PC-3 (cell line): ENCODE measurements at places on chromosomes 7 and 10. TPM values are rescaled to one million over a fixed set of nuclear protein-coding genes. Genes with fewer than 3 reads are reported as not detected.

DNA sequence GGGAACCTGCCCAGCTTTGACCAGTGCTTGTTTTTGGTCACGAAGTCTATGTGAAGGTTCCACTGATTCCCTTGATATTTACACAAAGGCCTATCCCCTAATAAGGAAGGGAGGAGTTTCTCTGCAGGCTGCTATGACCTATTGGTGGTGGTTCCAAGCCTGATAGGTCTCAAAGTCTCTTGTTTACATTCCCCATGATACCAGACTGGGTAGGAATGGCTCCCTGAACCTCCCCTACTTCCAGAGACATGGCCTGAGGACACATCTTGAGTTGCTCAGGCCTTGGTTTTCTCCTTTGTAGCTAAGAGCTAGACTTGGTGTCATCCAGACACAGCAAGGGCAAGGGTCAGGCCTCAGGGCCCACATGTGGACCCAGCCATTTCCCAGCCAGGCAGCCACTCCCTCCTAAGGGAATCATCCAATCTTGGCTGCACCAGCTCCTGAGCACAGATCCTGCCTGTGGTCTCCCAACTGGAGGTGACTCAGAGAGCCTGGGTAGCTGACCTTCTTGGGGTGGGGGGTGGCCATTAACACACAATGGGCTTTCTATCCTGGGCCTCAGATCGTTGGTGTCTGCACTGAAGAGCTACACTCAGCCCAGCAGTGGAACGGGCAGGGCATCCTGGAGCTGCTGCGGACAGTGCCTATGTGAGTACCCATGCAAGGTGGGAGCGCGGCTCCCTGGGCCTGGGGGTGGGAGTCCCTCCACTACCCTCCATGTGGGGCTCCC lies 51.0 kb upstream of the TRIM8 start:
- peak; percentile 56 for DNase-seq

GRCh38 chr7:151386301-151387160 lies 23.3 kb downstream of the WDR86 start:
- DNase-seq = peak; percentile 20

DNA sequence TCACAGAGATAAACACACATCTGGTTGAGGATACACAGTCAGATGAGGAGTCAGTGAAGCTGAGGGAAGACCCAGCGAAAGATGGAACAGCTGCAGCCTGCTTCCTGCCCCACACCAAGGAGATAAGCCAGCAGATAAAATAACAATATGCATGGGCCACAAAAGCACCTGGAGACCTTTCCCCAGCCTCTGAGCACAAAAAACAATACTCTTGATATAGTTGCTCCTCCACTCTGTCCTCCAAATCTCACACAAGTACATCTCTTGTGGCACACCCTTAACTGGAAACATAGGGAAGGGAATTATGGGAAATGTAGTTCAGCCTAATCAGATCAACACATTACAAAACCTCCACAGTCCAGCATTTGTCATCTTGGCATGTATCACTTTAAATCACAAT lies 9.7 kb upstream of the FHIP2A start:
- DNase-seq = no peak

DNA sequence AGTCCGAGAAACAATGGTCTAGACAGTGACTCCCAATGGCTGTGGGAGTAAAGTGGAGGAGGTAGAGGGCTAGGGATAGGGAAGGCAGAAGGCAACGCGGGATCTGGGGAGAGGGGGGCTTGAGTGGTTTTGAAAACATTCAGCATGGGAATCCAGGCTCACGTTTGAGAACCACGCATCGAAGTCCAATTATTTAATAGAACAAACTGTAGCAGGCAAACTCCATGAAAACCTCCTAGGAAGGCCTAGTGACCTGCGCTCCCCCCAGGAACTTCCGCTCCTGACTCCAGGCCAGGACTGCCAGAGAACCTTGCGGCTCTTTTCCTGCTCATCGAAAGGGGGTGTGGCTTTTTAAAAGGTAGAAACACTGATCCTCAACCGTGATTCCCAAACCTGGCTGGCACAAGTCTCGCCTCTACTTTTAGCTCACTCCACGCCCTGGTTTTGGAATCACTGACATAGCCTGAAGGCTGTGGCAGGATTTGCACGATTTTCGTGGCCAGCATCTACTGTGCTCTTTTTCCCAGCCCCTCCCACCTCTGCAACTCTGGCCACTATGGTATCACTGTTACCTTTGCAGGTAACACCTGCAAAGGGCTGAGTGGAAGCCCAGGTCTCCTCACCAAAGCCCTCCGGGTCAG lies 43.4 kb downstream of the MYOF start:
- no peak for DNase-seq

GRCh38 chr7:41747961-41748360 lies 45.1 kb upstream of the INHBA start:
- DNase-seq = no peak

DNA sequence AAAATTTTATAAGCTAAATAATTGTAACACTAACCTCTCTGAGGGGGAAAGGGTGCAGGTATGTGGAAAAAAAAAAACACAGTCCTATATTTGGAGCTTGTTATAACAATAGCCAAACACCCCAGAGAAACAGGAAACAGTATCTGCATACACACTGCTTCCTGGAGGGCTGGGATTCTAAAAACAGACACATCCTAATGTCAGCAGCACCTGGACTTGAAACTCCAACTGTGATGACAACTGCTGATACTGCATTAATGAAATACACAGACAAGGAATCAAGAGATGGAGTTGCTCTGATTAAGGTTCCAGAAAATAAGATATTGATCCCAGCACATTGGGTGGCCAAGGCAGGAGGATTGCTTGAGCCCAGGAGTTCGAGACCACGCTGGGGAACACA lies 9.3 kb downstream of the DAGLB start:
- no peak for DNase-seq

DNA sequence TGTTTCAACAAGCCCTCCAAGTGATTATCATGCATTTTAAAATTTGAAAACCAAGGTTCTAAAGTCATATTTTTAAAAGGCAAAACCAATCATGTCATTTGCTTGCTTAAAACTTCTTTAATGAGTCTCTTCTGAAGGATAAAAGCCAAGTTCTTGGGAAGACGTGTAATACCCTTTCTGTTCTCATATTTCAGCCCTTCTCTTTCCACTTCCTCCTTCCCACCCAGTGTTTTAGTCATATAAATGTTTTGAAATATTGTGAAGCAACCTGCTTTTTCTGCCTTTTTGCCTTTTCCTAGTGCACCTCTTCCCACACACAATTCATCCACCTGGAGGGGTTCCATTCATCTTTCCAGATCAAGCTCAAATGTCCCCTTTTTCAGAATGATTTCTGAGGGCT lies 211.1 kb upstream of the LRRTM3 start:
- peak; percentile 46 for DNase-seq

GRCh38 chr10:123888751-123889150 lies 2.9 kb downstream of the CPXM2 start:
- no peak for DNase-seq

- no peak for DNase-seq
These were observed 31.9 kb upstream of the HPS1 start for GRCh38 chr10:98478430-98479222.

EFCAB10 gene
- 0.18 TPM in 1 of 2 replicates, not detected in the other for total RNA-seq

RHEB gene
- 87.0 and 99.3 TPM in 2 replicates for total RNA-seq

LRRC18 gene
- total RNA-seq = not detected in 2 replicates

ANKRD30A gene
- 0.12 and 0.15 TPM in 2 replicates for total RNA-seq

TLL2 gene
- 0.18 TPM in 1 of 2 replicates, not detected in the other for total RNA-seq
